ENCODE measurements at places on chromosomes 7 and 10.

DNA sequence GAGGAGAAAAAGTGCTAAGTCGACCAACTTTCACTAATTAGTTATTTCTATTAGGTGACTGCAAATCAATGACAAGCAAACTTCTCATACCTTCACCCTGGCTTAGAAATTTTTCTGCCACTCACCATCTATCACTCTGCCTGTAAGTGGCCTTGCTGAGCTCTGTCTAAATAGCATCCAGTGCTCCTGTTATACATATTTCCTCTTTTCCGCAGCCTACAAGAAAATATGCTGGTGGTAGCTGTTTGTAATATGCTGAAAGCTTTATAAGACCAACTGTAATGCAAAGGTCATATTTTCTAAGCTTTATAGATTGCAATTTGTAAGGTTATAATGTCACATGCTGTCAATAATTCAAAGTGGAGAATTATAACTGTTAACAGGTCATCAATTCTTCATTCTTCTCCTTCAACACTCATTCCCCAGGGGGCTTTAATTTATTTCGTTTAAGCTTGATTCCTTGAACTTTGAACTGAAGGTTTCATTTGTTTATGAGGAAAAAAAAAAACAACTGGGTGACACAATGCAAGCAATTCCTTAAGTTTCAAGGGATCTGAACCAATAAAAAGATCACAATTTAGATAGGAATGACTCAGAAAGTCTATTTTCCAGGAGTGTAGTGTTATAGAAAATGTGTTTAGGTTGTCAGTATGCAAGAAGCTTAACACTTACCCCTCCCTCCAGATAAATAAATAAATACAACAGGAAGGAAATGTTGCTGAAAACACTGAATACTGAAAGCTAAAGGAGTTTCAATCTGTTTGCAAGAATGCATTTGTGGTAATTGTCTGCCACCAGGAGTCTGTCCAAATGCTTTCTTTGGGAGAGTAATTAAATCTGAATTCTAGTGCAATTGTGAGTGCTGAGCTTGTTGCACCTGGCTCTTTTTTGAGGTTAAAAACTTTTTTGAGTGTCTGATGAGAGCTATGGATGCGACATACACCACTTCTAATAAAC lies 183.7 kb downstream of the SORCS1 start:
- DNase-seq = no peak

- DNase-seq = peak; percentile 79
Observed at GRCh38 chr10:28432210-28432676, 100.7 kb upstream of the WAC start.

GRCh38 chr10:52623761-52624160 lies 148.8 kb downstream of the MBL2 start:
- DNase-seq = peak; percentile 62

DNA sequence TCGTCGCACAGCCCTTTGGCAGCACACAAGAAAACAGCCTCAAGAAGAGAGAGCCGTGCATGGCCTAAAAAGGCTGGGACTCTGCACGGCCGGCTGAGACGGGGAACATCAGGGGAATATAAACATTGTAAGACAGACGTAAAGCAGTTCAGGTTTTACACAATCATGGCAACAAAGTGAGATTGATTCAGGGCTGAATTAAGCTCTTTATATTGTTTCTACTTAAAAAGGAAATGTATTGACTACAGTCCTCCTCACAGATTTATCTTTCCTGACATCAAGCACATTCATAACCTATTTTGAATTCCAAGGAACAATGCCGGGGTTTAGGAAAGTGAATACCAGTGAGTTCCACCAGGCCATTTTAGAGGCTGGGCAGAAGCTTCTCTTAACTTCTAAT lies 25.2 kb downstream of the SORBS1 start:
- peak; percentile 38 for DNase-seq

- peak; percentile 67 for DNase-seq
Observed at GRCh38 chr7:12727455-12728191, 40.2 kb downstream of the ARL4A start.

DNA sequence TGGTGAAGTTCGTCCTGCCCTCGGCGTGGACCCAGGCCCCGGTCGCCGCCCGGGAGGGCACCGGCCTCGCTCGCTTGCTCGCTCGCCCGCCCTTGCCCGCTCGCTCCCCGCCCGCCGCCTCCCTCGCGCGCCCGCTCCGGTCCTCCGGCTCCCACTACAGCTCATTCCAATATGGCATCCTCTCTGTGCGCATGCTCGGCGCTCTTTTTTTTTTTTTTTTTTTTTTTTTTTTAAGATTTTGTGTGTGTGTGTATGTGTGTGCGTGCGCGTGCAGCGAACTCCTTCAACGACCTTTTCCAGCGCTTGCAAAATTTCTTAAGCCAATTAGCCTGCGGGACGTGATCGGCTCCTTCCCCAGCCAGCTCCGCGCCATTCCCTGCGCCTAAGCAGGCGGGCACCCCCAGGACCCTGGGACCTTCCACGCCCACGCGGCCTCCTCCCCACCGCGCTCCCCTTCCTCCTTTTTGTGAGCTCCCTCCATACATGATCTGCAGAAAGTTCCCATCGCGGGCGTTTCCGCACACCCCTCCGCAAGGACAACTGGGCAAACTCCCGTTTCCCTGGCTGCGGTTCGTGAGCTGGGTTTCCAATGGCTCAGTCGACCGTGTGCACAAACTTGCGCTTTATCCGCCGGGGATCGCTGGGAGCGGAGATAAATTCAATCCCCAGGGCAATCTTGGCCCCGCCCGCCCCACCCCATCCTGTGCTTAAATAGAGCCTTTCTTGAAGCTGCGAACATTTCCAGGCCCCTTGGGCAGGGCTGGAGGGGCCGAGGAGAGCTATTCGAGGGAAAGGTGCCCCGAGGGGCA lies at the start of gene SFMBT2:
Gene SFMBT2 (minus strand): TSS at position 173 of the 809 bp plus-strand sequence. CDS start 29,136 bp downstream, outside the sequence.
- DNase-seq = peak; percentile 72

DNA sequence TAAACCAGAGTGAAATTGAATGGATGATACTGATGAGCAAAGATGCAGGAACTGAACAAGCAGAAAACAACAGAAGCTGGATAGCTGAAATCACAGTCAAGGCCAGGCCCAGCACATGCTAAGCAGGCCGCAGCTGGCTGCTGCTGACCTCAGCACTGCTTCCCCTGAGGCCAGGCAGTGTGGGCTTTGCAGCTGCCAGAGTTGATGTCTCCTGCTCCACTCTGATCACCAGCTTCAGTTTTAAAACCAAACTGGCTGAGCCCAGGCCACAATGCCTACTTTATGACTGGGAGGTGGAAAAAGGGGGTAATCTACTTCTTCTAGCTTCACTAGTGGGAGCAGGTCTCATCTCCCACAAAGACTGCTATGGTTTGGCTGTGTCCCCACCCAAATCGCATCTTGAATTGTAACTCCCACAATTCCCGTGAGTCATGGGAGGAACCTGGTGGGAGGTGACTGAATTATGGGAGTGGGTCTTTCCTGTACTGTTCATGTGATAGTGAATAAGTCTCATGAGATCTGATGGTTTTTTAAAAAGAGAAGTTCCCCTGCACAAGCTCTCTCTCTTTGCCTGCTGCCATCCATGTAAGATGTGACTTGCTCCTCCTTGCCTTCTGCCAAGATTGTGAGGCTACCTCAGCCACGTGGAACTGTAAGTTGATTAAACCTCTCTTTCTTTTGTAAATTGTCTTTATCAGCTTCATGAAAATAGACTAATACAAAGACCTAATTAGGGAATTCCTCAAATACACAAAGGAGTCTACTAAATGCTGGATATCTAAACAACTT lies 136.4 kb upstream of the ITGB1 start:
- DNase-seq = no peak

GRCh38 chr7:128303643-128304042 lies 40.1 kb downstream of the RBM28 start:
- no peak for DNase-seq

GRCh38 chr7:44891372-44891771 lies 6.0 kb upstream of the PURB start:
- DNase-seq = no peak

DNA sequence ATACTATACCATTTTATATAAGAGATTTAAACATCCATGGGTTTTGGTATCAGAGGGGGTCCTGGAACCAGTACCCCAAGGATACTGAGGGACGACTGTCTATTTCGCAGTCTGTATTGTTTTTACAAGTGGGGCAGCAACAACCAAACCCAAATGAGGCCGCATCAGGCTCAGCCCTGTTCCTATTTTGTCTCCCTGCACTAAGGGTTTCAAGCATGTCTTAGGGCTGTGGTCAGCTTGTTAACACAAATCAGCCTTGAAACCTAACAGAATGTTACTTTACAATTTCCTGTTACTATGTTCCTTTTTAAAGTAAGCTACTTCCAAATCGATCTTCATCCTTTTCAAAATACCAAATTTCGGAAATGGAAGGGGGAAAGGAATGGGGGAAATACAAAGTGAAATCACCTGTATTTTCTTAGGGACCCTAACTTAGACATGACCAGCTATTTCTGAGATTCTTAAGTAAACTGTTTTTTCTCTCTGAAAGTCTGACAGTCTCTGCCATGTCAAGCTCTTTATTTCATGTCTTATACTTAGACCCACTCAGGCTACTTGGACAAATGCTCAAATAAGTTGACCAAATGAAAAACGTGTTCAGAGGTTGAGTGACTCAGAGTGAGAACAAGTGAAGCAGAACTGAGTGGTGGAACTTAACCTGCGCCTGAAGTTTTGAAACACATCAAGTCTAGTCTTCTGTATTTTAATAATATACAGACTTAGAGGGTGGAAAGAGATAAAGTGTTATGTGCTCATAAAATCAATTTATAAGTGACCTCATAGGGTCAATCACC lies 75.8 kb downstream of the C1GALT1 start:
- no peak for DNase-seq

GRCh38 chr7:37482505-37482904 lies 33.8 kb upstream of the ELMO1 start:
- no peak for DNase-seq

GRCh38 chr10:75502389-75502788 lies 71.0 kb downstream of the LRMDA start:
- no peak for DNase-seq

- no peak for DNase-seq
Observed at GRCh38 chr10:72035252-72035887, 53.0 kb downstream of the SPOCK2 start.

GRCh38 chr7:17408904-17409290 lies 110.4 kb downstream of the AHR start:
- DNase-seq = no peak

DNA sequence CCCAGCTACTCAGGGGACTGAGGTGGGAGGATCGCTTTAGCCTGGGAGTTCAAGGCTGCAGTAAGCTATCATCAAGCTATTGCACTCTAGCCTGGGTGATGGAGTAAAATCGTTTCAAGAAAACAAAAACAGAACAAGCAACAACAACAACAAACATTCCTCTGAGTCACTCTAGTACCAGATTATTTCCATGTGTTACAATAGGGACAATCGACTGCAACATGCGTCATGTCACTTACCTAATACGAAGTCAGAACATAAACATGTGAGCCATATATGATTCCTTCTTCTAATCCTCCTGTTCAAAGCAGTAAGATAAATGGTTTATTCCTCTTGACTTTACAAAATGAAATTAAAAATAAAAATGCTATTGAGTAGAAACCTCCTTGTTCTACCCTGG lies 57.3 kb downstream of the ZNF438 start:
- no peak for DNase-seq

GRCh38 chr10:122033224-122033926 lies 44.4 kb downstream of the TACC2 start:
- DNase-seq = no peak

DNA sequence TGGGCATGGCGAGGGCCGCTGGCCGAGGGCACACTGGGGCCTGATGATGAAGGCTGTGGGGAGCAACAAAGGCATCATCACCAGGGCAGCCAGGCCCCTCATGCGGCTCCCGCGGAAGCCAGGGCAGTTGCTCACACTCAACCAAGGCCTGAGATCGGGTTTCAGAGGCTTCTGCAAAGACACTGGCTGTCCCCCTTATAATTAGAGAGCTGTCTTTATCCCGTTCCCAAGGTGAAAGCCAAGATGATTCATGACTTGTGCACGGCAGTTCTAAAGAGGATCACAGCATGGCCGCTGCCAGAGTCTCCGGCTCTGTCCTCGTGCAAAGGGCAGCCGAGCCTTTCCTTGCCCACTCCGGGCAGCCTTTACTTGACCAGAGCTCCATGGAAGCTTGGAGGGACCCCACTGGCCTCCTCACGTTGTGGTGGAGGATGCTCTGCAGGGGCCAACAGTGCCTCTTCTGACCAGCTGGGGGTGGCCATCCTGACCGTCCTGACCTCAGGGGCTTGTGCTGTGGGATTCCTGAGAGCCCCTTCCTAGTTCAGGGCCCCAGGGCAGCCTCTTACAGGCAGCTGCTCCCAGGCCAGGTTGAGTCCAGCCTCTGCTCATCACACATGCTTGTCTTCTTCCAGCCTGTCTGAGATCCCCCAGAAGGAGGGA lies 82.3 kb downstream of the PRKAG2 start:
- DNase-seq = no peak

DNA sequence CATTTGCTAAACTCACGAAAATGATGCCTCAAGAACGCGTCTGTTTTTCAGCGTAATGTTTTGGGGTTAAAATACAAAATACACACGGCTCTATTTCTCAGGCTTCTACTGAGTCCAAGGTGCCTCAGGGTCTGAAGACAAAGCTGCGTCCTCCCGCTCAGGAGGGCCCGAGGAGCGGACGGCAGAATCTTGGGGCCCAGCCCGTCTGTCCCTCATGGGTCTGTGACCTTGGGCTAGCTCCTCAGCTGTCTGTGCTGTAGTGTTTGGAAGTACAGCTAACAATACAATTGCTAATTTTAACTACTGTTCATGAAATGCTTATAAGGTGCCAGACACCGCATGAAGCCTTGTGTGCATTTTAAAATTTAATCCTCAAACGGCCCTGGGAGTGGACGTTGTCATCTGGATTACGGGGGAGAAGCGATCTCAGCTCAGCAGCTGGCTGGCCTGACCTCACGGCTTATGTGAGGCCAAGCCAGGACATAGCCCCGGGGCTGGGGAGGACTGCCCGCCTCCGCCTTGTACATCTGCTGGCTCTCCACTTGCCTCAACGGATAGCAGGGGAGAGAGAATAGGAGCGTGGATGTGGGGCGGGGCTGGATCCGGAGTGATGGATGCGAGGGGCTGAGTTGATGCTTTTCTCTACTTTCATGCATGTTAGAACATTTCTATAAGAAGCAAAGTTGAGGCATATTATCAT lies 357.4 kb downstream of the GLRX3 start:
- no peak for DNase-seq

DNA sequence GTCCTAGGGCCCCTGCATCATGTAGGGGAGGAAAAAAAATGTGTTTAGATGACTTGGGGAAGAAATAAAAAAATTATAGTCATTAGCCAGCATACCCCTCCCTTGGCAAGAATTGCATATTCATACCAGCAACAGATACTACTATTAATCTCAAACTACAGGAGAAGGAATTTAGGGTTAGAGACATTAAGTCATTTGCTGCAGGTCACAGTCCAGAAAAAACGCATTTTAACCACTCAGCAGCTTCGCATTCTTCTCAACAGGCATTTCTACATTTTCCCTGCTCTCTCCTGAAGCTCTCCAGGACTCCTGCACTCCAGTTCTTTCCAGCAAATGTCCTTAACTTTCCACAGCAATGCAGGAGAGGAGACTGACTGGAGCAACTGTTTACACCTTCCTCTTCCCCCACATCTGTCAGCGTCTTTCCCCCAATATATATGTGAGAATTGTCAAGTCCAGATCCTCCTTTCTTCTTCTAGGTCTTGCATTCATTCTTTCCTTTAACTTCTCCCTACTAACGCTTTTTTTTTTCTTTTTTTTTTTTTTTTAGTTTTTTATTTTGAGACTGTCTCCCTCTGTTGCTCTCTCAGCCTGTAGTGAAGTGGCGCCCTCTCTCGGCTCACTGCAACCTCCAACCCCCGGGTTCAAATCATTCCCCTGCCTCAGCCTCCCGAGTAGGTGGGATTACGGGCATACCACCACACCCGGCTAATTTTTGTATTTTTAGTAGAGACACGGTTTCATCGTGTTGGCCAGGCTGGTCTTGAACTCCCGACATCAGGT lies 35.6 kb downstream of the PRPS1L1 start:
- no peak for DNase-seq

All from fibroblast of pulmonary artery (primary cell).